IMR-90 (cell line): ENCODE measurements at places on chromosomes 7 and 10.

GRCh38 chr7:19116121-19117090 is 1.0 kb downstream of the TWIST1 start:
- DNase-seq, result peak; percentile 50

- peak; percentile 28 for DNase-seq
Observed at GRCh38 chr10:113103131-113103840, 153.2 kb downstream of the TCF7L2 start.

DNA sequence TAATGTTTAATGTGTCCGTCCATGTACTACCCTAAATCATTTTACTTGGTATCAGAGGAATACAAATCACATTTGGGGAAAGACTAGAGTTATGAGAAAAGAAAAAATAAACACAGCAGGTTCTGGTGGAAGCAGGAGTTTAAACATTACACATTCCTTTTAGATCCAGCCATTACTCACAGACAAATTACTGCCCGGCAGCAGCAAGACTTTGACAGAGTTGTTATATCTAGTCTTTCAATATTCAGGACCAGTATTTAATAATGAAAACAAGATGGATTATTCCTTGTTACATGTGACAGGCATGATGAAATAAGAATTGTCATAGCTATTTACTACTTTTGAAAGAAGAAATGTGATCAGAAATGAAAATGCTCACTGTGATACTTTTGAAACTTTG is 131.8 kb upstream of the GNAI1 start:
- peak; percentile 38 for DNase-seq

GRCh38 chr7:1638215-1638661 is 31.8 kb upstream of the ELFN1 start:
- DNase-seq, result no peak

- DNase-seq, result peak; percentile 20
Observed at GRCh38 chr7:24052572-24053260, 231.3 kb upstream of the NPY start.
